ENCODE measurements at places on chromosomes 7 and 10.

DNA sequence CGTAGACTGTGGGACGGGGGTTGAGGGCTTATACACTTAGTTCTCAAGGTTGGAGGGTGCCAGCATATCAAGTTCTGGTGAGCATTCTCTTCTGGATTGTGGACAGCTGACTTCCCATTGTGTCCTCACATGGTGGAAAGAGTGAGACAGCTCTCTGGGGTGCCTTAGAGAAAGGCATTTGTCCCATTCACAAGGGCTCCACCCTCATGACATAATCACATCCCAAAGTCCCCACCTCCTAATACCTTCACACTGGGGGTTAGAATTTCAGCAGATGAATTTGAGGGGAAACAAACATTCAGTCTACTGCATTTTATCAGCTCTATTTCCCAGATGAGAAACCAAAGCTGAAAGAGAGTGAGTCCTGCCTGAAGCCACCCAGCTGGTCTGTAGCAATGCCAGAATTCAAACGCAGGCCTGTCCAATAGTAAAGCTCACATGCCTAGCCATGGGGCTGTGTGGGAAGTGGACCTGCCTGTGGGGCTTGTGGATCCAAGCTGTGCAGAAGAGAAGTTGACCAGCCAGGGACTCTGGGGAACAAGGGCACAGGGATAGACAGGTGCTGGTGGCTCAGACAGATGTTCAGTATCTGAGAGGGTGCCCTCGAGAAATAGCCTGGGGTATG is 34.9 kb upstream of the LOXL4 start:
- DNase-seq, result no peak

- no peak for DNase-seq
Measured at GRCh38 chr7:5636446-5636835, 145.0 kb downstream of the RNF216 start.

- no peak for DNase-seq
Measured at GRCh38 chr10:82037076-82037475, 162.1 kb downstream of the NRG3 start.

GRCh38 chr10:44199991-44200655 is 184.8 kb downstream of the CXCL12 start:
- DNase-seq, result no peak

DNA sequence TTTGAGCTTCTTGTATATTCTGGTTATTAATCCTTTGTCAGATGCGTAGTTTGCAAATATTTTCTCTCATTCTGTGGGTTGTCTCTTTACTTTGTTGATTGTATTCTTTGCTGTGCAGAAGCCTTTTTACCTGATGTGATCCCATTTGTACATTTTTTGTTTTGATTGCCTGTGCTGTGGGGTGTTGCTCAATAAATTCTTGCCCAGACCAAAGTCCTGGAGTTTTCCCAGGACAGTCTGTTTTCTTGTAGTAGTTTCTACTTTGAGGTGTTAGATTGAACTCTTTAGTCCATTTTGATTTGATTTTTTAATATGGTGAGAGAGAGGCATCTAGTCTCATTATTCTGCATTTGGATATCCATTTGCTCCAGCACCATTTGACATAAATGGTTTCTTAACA is 588.7 kb upstream of the MBL2 start:
- DNase-seq, result no peak

- no peak for DNase-seq
Measured at GRCh38 chr10:11144626-11145494, 127.2 kb downstream of the CELF2 start.

DNA sequence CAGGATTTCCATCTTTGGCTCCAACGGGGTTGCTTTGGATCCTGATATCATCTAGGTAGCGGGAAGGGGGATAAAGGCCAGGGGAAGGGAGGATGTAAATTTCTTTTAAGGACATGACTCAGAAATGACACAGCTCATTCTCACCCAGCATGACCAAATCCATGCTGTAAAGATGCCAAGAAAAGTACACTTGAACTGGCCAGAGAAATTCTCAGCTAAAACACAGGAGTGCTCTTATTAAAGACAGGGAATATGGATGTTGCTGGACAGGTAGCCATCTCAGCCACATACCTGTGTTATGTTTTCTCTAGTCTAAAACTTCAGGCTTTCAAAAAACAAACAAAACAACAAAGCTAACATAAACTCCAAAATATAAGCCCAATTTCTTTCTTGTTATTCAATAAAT is 68.3 kb downstream of the NAMPT start:
- DNase-seq, result no peak

DNA sequence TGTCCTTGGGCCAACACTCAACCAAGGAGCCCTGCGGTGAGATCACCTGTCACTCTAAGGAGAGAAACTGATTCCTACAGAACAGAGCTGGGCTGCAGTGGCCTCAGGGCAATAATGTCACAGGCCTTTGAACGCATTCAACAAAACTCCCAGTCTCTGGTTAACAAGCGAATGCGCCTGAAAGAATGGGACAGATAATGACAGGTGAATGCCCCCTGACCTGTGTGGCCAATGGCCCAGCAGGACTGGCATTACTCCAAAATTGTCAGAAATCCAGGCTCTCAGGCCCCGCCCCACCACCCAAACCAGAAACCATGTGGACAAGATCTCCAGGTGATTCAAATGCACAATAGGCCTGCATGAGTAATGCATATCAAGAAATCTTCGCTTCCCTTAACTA is 277.7 kb upstream of the KLF6 start:
- DNase-seq, result no peak

DNA sequence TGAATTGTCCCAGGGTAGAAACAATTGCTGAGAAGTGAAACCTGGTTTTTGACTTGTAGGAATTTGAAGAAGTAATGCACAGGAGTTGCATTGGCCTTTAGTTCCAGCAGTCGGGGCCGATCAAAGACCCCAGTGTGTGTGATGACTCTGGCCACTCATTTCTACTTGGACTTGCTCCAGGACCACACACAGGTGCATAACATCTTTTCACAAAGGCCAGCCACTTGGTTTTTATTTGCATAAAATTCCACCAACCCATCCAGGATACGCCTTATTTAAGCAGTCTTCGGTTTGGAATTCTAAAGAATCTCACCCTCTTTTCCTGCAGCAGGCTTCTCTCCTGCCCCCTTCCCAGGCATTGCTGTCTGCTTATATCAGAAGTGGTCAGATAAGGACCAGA is 162.0 kb upstream of the HABP2 start:
- DNase-seq, result no peak

- no peak for DNase-seq
Measured at GRCh38 chr7:140526787-140527664, 47.7 kb upstream of the MKRN1 start.

DNA sequence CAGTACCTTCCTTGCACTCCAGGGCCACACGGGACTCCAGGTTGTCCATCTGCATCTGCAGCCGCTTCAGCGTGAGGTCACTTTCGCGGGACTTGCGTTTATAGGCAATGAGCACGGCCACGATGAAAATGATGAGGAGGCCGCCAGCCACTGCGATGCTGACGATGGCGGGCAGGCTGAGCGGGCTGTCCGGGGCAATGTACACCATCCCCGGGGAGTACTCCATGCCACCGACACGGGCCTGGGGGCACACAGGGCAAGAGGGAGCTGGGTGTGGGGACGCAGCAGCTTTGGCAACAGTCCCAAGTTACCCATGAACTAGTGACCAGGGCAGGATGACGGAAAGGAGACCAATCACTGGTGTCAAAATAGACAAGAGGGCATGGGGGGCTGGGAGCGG is 396.6 kb downstream of the PLXNA4 start:
- DNase-seq, result no peak

- DNase-seq, result no peak
Measured at GRCh38 chr7:74572301-74572979, 85.1 kb upstream of the GTF2I start.

DNA sequence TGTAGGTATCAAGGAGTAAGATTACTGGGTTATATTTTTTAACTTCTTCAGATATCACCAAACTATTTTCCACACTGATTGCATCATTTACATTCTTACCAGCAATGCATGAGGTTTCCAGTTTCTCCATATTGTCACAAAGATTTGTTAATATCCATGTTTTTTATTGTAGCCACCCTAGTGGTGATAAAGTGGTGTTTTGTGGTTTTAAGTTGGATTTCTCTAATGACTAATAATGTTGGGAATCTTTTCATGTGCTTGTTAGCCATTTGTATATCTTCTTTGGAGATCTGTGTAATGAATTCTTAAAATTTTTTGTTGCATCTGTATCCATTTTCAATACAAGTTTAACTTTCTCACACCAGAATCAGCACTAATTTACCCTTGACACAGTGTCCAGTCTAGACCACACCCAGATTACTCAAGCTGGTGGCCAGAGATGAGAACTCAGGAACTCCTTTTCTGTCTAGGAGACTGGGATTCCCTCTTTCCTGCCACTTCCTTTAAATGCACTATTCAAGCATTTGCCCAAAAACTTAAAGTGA is 67.0 kb upstream of the PLXDC2 start:
- DNase-seq, result no peak

- no peak for DNase-seq
Measured at GRCh38 chr7:33716581-33717477, 188.5 kb upstream of the BMPER start.

DNA sequence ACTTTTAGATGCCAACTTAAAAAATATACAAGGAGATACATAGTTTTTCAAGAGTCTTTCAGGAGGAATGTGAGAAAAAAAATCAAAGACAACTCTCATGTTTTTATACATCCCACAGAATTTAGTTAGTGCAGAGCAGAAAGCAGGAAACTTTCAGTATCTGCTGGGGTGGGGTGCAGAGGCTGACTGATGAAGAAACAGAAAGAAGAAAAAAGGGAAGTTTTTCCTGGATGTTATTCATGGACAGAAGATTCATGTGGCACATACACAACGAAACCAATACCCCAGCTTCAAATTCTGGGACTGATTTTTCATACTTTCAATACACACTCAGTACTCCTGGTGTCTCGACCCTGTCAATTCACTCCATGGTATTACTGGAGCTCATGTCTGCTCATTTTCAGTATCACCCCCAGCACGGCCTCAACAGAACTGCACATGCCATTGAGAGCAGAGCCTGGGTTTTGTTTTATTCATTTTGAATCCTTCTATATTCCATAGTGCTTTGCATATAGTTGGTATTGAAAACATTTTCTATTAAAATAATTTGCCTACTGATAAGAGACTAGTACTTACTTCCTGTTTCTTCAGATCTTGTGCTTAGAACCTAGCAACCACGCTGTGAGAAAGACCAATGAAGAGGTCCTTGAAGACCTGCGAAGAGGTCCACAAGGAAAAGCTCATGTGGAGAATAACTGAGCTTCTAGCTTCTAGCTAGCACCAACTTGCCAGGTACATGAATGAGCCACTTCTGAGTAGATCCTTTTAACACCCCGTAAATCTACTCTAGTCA is 49.0 kb downstream of the NDUFB2 start:
- DNase-seq, result no peak

DNA sequence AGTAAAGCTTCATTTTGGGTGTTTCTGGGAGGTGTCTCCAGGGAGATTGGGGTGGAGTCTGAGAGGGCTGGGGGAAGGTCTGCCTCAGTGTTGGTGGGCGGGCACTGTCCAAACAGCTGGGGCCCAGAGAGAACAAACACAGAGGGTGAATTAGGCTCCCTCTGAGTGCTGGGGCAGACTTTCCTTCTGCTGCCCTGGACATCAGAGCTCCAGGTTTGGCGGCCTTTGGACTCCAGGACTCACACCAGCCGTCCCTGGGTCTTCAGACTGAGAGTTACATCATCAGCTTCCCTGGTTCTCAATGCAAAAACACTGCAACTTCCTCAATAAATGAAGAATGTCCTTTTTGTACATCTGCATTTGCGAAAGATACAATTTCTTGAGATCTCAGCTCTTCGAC is 427.4 kb downstream of the PTPRN2 start:
- no peak for DNase-seq

DNA sequence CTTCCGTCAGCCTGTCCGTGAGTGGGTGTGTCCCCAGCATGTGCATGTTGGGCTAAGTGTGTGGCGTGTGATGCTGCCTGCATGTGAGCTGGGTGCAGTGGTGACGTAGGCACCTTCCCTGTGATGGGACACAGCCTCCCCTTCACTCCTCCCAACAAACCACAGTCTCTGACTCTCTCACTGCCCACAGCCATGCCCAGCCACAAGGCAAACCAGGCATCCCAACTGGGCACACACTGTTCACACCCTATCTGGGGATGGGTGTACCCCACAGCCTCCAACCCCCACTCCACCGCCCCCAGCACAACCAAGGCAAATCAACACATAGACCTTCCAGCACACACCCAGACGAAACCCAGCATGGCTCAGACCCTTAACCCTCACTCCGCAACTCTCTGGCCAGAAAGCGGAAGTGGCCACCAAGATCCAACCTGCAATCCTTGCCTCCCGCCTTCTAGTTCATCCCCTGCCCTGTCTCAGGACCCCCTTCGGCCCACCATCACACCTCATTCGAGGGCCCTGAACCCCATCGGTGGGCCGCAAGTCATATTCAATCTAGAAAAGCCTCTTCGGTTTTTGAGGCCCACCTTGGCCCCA is 10.4 kb downstream of the PSD start:
- no peak for DNase-seq

DNA sequence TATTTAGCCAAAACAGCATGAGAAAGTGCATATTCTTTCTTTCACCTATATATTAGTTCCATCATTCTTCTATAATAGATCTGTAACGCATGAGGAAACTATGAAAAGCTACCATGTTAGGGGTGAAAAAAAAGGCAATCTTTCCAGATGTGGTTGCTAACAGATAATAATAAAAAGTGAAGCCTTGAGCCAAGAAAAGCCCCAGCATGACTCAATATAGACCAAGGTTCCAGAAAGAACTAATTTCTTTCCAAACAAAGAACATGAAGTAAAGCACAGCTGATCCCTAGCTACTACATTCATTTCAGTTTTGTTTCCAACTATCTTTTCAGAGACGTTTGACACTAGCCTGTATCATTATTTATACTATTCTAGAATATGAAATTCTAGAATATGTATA is 16.4 kb downstream of the ARL4A start:
- DNase-seq, result no peak

- no peak for DNase-seq
Measured at GRCh38 chr10:32412499-32412853, 33.5 kb upstream of the CCDC7 start.

DNA sequence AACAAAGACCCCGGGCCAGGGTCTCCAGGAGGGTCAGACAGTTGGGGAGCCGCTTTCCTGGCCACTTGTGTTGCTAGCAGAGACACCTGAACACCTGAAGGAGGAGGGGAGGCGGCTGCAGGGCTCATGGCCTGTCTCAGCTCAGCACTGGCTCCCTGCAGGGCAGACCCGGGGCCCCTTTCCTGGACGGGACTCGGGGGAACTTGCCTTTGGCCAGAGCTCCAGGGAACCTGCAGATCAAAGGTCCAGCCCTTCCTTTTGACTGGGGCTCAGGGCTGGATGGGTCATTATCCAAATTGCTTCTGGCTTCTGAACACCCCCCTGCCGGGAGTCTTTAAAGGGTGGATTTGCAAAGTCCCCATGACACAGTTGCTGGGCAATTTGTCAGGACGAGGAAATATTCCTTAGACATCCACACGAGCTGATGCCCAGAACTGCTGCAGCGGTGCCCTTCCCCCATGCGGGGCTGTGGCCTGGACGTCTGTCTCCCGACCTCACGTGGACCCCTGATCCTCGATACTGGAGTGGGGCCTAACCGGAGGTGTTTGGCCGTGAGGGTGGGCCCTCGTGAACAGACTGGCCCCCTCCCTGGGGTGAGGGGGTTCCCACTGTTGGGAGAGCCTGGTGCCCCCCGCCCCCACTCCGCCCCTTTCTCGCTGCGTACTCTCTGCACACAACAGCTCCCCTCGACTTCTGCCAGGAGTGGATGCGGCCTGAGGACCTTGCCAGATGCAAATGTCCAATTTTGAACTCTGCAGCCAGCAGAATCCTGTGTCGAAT is 194.3 kb downstream of the ELFN1 start:
- DNase-seq, result no peak
